ENCODE measurements at places on chromosomes 6 and 20.

- no peak for DNase-seq
These were observed 97.5 kb downstream of the PSMG4 start for GRCh38 chr6:3356056-3356823.

- DNase-seq = no peak
These were observed 182.3 kb downstream of the SASH1 start for GRCh38 chr6:148524976-148525375.

DNA sequence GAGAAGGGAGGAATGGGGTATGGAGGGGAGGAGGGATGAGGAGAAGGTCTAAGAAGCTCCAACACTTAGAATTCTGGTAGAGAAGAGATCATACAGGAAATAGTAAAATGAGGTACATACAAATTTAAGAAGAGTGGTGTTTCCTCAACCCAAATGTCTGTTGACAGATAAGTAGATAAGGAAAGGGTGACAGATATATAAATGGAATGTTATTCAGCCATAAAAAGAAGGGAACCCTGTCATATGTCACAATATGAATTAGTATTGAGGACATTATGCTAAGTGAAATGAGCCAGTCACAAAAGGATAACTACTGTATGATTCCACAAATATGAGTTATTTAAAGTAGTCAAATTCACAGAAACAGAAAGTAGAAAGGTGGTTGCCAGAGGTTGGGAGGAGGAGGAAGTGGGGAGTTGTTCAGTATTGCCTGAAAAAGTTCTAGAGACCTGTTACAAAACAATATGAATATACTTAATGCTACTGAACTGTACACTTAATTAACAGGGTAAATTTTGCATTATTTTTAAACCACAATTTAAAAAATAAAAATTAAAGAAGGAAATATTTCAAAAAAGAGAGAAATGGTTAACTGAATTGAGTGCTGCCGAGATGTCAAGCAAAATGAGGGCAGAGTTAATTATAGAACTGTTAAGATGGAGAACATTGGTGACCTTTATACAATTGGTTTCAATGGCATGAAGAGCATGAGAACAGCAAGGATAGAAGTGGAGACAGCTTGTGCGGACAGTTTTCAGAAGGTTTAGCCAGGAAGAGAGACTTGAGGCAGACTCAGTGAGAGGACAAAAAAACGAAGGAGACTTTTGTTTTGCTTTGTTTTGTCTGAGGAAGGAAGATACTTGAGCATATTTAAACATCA lies 47.6 kb upstream of the ADGRF4 start:
- DNase-seq = no peak

GRCh38 chr20:43728686-43729255 lies 2.0 kb upstream of the GTSF1L start:
- no peak for DNase-seq

DNA sequence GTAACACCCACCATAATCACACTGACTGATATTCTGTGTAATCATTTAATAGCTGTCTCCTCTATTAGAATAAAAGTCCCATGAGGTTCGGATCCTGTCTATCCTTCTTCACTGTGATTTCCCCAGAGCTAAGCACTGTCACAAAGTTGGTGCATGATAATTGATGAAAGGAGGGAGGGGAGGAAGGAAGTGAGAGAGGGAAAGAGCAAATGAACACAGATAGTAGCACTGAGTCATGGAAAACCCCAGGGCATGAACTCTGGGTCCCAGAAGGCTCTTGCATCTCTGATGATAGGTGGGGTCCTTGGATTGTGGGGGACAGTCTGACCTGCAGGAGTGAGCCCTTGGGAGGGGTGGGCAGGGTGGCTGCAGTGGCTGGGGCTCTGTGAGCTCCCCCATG lies 294.1 kb downstream of the LRFN2 start:
- no peak for DNase-seq

- DNase-seq = no peak
These were observed 133.1 kb upstream of the CST7 start for GRCh38 chr20:24815931-24816330.

DNA sequence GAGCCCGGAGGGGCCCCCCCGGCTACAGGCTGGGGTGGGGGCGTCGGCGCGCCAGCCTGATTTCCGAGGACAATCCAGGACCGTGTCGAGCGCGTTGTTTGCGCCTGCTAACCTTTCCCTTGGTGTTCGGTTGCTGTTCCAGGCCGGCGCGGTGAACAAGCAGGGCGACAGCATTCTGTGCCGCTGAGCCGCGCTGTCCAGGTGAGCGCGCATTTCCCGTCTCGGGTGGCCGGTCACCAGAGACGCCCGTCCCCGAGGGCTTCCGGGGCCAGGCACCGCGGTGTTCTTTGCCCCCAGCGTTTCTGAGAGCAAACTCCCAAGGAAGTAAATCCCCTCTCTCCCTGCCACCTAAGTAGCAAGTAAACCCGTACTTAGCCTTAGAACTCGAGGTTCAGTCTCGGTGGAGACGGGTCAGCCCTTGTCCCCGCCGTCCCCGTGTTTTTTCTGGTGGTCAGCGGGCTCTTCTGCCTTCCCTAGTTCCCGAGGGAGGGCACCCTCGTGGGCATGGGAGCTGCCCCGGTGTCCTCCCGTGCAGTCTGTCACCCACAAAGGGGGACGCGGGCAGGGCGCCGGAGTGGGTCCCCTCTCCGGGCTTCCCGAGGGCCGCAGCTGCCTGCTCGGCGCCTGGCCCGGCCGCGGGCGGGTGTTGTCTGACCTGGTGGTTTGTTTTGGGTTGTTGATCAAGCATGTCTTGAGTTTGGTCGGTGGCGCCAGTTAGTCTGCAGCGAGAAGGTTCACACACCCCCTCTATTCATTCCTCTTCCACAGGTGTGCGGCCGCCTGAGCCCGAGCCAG lies 1.5 kb downstream of the ID4 start:
- no peak for DNase-seq

DNA sequence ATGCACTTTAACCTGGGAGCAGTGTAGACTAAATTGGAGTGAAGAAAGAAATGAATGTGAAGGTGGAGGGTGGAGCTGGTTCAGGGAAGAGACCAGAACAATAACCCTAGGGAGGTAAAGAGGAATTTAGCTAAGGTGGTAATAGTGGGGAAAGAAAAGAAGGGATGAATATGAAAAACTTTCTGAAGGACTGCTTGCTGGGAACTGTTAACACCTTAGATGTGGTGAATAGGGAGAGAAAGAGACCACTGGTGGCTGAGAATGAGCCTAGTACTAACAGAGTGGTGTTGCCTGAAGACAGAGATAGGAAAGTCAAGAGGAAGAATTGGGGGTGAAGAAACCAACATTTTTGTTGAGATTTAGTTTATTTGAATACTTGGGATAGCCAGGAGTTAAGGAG lies 78.4 kb upstream of the HS3ST5 start:
- no peak for DNase-seq

DNA sequence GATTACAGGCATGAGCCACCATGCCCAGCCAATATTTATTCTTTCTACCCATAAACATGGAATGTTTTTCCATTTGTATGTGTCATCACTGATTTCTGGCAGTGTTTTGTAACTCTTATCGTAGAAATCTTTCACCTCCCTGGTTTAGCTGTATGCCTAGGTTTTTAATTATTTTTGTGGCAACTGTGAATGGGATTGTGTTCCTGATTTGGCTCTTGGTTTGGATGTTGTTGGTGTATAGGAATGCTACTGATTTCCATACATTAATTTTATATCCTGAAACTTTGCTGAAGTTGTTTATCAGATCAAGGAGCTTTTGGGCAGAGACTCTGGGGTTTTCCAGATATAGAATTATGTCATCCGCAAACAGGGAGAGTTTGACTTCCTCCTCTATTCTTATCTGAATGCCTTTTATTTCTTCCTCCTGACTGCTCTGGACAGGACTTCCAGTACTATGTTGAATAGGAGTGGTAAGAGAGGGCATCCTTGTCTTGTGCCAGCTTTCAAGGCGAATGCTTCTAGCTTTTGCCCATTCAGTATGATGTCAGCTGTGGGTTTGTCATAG lies 198.6 kb downstream of the ZDHHC14 start:
- no peak for DNase-seq

DNA sequence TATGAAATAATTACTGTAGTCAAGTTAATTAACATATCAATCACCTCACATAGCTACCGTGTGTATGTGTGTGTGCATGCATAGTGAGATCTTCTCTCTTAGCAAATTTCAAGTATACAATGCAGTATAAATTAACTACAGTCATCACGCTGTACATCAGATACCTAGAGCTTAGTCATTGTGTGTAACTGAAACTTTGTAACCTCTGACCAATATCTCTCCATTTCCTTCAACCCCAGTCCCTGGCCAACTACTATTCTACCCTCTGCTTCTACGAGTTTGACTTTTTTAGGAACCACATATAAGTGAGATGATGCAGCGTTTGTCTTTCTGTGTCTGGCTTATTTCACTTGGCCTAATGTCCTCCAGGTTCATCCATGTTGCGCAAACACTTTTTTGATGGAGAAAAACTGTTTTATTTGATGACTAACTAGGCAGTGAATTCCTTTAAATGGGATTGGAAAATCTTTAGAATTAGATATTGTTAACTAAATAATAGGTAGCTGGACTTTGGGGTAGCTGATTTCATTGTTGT lies 459.5 kb downstream of the DHX35 start:
- DNase-seq = no peak

- no peak for DNase-seq
These were observed 504.5 kb downstream of the HDGFL1 start for GRCh38 chr6:23073821-23074220.

GRCh38 chr6:37547564-37548061 lies 47.9 kb upstream of the CCDC167 start:
- DNase-seq = peak; percentile 56

DNA sequence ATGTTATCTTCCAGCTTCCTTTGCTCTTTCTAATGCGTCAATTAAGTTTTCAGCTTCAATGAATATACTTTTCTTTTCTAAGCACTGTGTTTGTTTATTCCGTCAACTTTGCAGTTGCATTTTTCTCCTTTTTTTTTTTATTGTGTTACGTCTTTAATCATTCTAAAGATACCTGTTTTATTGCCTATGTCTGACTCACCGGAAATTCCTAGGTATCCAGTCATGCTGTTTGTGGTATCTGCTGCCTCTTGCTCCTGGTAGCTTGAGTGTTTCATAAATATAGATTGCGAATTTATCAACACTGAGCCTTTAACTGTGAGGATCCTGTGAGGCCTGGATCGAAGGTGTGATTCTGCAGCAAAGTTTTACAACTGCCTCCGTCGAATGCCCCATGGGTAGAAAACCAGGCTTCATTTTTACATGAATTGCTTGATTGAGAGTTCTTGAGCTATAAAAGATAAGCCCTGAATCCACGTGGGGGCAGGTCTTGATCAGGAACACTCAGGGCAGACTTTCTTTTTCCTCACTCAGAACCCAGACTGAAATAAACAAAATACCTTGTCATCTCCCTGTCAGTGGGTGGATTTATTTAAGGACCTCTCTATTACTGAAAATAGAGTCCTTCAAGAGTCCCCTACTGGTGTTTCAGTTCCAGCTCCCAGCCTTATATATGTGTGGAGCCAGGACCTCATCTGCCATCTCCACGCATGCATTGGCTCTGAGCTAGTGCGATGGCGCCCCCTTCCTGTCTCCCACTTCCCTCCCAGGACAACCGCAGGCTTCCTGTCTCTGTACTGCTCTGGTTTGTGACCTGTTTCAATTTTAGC lies 60.1 kb upstream of the LRRC1 start:
- no peak for DNase-seq

DNA sequence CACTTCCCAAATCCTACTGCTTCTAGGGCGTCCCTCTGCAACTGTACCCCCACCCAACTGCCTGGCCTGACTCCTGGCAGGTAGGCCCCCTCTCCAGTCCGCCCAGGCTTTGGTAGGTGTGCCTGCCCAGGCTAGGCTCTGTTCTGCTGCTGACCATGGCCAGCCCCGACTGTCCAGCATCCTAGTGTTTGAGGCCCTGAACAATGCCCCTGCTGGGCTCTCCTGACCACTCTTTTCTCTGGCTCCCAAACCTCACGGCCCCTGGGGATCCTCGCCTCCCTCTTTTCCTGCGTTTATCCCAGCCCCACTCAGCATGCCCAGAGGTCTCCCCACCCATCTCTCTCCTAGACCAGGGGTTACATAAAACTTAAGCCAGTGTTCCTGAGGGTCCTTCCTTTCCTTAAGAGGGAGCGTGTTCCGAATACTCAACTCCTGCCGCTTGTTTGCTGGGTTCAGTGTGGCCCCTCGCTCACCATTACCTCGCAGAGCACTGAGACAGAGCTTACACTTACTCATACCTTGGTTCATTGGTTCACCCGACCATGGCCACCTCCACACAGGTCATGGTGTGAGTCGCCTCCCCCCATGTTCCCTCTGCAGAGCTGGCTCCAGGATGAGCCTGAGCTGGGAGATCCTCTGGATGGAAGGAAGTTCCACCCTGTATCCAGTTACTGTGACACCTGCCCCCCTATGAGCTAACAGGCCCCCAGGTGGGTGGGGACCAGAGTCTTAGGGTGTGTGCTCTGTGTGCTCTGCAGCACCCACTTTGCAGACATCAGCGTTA lies 21.0 kb upstream of the MYT1 start:
- DNase-seq = no peak

Measured in NCI-H1694 (cell line).